Stimulated activated CD8-positive, alpha-beta memory T cell treated with anti-CD3 and anti-CD28 coated beads, Interleukin-7, amount 100 ng/mL, for 4 hours (primary cell): ENCODE measurements at places on chromosomes 5 and 9.

DNA sequence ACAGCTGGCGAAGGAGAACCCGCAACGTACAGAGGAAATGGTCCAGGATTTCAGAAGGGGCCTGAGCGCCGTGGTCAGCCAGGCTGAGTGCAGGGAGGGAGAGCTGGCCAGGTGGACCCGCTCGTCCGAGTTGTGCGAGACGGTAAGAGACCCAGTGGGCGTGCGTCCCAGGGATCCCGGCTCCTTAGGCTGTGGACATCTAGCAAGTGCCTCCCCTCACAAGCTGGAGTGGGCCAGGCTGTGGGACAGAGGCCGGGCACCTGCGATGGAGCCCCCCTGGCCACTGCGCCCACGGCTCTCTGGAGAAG, 29.5 kb upstream of the LRRC14B start:
- DNase-seq = no peak

DNA sequence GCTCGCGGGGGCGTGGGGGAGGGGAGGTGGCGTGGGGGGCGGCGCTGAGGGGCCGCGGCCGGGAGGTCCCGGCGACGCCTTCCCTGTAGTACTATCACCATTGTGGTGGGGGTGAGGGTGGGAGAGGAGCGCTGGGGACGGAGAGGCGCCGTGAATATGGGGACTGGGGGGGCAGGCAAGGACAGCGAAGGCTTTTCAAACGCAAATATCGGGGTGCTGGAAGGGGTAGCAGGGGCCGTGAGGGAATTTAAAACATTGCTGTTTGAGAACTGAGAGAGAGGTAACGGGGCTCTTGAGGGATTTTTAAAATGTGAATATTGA, 427 bp downstream of the RBM27 start:
- no peak for DNase-seq

DNA sequence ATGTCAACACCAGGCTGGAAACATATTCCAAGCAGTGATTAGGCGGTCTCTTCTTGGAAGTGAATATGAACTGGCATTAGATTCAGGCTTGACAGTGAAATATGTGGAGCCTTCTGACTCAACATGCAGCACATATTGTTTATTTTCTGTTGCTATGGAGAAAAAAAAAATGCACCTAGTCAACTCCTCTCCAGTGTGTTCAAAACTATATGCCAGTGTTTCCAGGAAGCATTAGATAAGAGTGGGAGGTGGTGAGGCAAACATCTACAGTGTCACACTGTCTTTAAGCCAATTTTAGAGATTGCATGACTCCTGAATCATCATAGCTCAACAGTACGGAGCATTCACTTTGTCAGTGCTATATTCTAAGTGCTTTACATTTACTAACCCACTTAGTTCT, 117.9 kb downstream of the HCN1 start:
- no peak for DNase-seq

GRCh38 chr5:114780290-114780689, 389.4 kb downstream of the TRIM36 start:
- no peak for DNase-seq

- no peak for DNase-seq
Measured at GRCh38 chr5:66540078-66540477, 56.1 kb upstream of the MAST4 start.

- no peak for DNase-seq
Measured at GRCh38 chr9:137484551-137485315, 25.6 kb upstream of the NSMF start.

GRCh38 chr5:148166550-148167283, 1.6 kb upstream of the SPINK14 start:
- DNase-seq = no peak

GRCh38 chr5:143473481-143473880, 70.0 kb upstream of the NR3C1 start:
- no peak for DNase-seq

GRCh38 chr5:1474183-1474839, 29.1 kb upstream of the SLC6A3 start:
- no peak for DNase-seq

- DNase-seq = no peak
Measured at GRCh38 chr5:122985954-122986721, 50.4 kb downstream of the PPIC start.

DNA sequence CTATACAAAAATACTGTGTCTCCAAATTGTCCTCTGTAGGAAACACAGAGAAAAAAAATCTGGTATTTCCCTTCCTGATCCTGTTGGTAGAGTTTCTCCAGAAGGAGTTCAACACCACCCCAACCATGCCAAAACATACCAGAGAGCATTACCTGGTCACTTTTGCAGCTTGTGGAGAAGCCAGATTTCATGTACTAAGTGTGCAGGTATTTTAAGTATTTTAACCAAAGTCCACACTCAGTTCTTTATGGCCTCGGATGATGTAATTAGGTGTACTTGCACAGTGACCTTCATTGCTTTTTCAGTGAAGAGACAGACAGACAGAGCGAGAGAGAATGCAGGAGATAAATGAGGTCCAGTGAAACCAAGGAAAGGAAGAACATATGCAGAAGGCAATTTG, 2046.8 kb upstream of the CDH9 start:
- DNase-seq = no peak

DNA sequence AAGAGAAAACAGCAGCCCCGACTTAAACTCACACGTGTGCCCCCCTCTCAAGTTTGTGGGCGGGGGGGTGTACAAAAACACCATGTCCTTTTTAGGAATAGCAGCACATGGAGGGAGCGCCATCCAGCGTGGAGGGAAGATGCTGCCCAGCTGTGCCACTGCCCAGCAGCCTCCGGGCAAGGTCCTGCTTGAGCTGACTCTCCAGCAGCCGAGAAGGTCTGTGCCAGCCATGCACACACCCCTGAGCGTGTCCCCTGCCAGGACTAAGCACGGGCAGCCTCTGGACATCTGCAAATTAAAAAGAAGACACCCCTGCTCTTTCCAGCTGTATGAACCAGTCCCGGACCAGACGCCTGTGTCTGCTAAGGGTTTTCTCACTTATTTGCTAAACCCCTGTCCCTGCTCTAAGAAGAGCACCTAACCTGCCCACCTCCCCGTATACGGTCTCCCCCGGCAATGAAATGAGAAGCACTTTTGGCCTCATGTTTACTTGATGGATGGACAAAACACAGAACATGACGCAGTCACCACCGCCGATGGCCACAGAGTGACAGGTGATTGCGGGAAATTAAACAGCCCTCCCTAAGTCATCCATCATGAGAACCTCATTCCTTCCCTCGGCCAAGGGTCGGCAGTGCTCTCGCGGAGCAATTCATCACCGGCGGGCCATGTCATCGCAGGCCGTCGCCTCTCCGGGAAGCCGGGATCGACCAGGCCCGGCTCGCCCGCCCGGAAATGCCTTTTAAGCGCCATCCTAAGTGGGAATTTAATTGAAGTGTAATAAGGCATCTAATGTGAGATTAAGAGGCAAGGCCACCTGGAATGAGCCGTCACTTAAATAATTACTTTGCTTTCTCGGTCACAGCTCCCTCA, 96.9 kb downstream of the OLFM1 start:
- no peak for DNase-seq

- DNase-seq = no peak
Measured at GRCh38 chr5:150167908-150168307, 1.3 kb downstream of the CDX1 start.

- no peak for DNase-seq
Measured at GRCh38 chr5:128522336-128522735, 15.7 kb downstream of the FBN2 start.

DNA sequence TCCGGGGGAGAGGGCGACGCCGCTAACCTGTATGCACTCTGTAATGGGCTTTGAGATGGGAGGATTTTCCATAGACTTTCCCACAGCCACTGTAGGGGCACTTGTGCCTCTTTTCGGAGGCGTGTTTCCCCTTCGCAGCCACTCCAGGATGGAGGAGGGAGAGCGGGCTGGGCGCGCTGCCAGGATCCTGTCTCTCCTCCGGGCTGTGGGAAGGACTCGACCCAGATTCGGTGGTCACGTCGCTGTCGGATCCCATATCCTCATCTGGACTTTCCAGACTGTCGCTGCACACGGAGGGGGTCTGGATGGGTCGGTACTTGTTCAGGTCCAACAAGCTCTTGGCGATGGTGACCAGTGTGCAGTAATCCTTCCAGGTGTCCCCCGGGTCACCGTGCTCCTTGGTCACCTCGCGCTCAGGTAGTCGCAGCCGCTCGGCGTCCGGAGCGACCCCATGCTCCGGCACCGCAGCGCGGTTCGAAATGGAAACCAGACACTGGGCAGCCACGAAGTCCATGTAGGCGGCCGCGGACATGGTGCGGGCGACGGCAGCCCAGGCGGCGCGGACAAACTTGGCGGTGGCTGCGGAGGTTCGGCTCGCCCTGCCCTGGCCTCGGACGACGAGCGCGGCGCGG, 1.5 kb downstream of the KLF9 start:
- DNase-seq = no peak

- DNase-seq = no peak
Measured at GRCh38 chr5:171336521-171337209, 27.6 kb downstream of the TLX3 start.

- DNase-seq = no peak
Measured at GRCh38 chr5:172353271-172353812, 69.8 kb upstream of the UBTD2 start.

GRCh38 chr5:107817951-107818350, 147.2 kb upstream of the EFNA5 start:
- DNase-seq = no peak

DNA sequence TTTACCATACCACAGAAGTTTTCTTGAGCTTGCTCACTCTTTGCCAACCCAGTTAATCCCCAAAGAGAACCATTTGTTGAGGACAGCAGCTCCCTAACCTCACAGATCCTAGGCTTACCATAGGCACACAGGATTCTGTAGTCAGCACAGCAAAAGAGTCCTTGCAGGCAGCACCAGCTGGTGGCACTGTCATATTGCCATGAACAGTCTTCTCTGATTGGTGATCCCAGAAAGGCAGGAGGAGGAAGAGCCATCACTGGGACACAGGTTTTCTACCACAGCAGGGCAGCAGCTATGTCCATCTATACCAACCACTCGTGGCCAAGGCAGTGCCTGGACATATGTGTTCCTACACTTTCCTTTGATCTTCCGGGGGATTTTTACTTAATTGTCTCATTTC, 297.1 kb upstream of the CD180 start:
- no peak for DNase-seq

DNA sequence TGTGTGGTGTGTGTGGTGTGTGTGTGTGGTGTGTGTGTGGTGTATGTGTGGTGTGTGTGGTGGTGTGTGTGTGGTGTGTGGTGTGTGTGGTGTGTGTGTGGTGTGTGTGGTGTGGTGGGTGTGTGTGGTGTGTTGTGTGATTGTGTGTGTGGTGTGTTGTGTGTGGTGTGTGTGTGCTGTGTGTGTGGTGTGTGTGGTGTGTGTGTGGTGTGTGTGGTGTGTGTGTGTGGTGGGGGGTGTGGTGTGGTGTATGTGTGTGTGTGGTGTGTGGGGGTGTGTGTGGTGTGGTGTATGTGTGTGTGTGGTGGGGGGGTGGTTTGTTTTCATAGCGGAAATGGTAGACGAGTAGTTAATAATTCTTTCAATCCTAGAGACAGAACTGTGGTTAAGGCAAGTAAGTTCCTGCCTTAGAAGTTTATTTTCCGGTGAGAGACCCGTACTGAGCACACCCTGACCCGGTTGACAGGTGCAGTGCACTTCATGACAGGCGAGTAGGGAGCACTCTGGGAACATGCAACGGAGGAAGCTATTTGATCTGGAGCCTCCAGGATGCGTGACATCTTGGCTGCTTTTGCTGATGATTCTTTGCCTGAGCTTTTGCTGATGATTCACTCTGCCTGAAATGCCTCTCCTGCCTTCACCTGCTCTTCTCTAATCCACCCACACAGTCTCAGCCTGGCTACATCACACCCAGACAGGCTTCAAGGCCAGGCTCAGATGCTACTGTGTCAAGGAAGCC, 21.7 kb upstream of the FAT2 start:
- no peak for DNase-seq

- no peak for DNase-seq
Measured at GRCh38 chr5:5932824-5933223, 445.5 kb downstream of the MED10 start.

DNA sequence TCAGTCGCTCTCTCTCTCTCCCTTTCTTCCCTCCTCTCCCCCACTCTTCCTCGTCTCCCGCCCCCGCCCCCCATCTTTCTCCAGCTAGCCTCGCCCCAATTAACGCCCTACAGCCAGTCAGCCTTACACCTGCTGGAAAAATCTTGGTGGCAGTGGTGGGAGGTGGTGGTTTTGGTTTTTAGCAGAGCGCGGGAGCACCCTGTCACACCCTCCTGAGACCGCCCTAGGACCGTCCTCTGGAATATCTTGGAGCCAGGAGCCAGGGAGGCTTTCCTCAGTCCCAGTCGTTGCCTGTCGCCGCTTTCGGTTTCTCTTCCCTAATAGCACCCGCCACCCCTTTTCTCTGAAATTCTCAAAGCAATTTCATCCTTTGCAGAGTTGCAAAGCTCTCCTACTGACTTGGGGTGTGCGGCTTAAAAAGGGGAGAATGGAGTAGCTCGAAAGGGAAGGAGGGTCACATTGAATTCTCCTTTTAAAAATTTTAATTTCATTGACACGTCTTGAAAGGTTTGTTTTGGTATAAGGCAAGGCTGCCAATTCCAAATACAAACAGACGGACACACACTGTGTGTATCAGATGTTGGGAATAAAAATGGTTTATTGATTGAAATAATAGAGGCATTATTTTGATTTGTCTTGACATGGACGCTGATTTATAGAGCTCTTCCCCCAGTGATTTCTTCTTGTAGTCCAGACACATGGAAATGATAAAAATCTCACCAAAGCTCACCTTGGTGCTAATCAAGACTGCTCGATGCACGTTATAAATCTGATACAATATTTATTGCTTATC, 301.3 kb downstream of the PARP8 start:
- no peak for DNase-seq

- no peak for DNase-seq
Measured at GRCh38 chr9:116594547-116594946, 92.6 kb upstream of the TRIM32 start.

DNA sequence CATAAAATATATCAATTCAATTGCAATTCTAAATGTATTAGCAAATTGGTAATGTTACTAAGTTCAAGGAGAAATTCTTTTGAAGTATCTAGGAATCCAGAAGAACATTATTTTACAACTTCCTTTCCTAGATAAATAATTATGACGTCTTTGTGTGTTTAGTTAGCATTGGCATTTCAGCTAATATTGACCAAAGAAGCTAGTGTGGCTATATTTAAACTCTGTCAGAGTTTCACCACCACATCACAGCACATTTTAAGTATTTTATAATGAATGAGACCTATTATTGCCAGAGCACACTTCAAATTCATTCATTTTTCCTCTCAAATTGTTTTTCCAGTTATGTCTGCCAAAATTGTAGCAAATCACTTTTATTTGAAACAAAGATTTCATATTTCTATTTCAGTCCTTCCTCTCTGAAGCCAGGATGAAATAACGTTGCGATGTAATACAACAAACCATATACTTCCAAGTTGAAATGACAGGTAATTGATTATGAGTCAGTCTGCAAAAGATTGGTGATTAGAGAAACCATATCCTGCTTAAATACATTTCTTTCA, 18.9 kb downstream of the PLK2 start:
- no peak for DNase-seq

DNA sequence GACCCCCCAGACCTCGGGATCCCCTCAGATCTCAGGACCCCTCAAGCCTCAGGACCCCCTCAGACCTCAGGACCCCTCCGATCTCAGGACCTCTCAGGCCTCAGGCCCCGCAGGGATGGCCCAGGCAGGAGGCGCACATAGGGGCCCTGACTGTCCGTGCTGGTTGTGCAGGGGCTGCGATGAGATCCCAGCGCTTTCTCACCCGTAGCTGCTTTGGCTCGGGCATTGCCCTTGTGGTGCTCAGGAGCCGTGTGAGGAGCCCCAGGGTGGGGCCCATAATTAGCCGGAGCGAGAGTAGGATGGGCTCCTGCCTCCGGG, 680 bp upstream of the LPCAT1 start:
- DNase-seq = no peak

GRCh38 chr9:122498883-122499288, 11.7 kb upstream of the OR1J2 start:
- no peak for DNase-seq
